ENCODE measurements at places on chromosomes 2 and 18.

GRCh38 chr2:112841295-112842044 lies 4.9 kb upstream of the IL1B start:
- no peak for DNase-seq

- DNase-seq: no peak
Measured at GRCh38 chr2:231951452-231952035, 10.0 kb upstream of the DIS3L2 start.

DNA sequence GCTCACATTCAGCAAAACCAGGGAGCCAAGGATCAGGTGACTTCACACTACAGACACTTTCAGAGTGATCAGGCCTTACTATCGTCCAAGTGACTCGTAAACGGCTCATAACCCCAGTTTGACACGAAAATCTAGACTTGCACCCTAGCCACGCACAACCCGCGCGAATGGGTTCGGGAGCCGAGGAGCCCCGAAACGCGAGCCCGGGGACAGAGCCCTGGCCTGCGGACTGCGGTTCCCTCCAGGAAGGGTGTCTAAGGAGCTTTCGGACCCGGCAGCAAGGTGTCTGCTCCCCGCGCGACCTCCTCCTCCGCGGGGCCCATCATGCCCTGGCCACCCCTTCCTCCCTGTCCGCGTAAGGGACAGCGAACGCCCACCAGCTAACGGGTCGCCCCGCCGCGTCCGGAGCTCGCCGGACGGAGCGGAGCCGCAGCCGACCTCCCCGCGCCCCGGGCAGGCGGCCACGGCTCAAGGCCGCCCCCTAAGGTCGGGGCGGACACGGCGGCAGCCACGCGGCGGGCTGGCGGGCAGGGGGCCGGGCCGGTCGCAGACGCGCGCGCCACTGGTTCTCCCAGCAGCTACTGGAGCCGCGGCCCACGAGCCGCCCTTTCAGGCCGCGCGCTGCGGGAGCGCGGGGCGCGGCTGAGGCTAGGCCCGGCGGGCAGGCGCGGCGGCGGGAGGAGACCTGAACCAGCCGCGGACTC lies 575 bp downstream of the ATL2 start:
- DNase-seq: peak; percentile 63

- no peak for DNase-seq
Measured at GRCh38 chr2:158042245-158042644, 59.4 kb upstream of the UPP2 start.

DNA sequence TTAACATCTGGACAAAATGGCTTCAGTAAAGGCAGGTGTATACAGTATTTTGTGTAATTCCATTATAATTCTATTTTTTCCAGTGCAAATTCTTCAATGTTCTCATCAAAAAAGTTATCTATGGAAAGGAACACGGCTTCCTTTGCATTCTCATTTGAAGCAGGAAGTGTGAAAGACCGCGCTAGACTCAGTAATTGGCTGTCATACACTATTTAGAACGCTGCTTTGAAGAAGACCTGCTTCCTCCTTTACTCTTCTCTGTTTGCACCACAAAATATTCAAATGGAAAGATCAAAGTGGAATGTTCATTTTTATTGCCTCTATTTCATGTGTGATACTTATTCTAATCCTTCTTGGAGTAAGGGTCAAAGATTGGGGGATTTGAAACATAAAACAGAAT lies 883.7 kb downstream of the TSN start:
- no peak for DNase-seq

- DNase-seq: no peak
Measured at GRCh38 chr18:51279367-51279984, 82.0 kb upstream of the MEX3C start.

DNA sequence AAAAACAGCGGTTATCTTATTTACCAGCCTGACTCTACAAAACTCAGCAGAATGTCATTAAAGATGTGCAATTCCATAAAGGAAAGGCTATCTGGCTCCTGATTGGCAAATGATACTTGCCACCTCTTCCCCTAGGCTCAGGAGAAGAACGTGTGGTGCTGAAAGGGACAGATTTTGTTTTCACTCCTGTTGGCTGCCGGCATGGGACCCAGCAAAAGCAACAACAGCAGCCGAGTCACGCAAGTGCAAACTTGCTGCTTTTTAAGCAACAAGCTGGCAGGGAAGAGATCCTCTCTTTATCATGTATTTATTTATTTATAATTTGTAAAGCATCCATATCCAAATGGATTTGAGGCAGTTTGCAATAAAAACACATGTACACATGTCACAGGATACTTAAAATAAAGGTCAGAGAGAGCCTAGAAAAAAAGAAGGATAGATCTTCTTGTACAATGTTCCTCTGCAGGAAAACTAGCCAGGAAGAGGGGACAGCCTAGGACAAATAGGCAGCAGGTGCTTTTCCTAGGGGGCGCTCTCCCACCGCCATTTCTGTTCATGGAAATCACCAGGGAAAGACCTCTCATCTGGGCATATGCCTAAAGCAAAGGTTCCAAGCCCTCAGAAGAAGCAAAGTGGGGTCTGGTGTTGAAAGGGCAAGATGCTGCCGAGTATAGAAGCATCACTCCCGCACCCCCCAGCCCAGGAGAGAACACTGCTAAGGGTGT lies 799.3 kb downstream of the BCL11A start:
- DNase-seq: no peak

DNA sequence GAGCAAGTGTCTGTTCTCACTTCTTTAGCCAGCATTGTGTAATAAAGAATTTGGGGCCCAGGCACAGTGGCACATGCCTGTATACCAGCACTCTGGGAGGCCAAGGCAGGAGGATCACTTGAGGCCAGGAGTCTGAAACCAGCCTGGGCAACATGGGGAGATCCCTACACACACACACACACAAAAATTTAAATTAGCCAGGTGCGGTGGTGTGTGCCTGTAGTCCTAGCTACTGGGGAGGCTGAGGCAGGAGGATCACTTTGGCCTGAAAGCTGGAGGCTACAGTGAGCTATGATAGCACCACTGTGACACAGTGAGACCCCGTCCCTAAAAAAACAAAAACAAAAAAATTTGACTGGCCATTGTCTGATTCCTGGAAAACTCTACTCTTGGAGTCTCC lies 8.3 kb downstream of the REV1 start:
- DNase-seq: no peak

GRCh38 chr18:21741562-21742314 lies 1.1 kb downstream of the MIB1 start:
- no peak for DNase-seq

GRCh38 chr2:226983895-226984749 lies 148.3 kb downstream of the RHBDD1 start:
- no peak for DNase-seq

GRCh38 chr2:67015681-67016080 lies 381.5 kb upstream of the ETAA1 start:
- no peak for DNase-seq

DNA sequence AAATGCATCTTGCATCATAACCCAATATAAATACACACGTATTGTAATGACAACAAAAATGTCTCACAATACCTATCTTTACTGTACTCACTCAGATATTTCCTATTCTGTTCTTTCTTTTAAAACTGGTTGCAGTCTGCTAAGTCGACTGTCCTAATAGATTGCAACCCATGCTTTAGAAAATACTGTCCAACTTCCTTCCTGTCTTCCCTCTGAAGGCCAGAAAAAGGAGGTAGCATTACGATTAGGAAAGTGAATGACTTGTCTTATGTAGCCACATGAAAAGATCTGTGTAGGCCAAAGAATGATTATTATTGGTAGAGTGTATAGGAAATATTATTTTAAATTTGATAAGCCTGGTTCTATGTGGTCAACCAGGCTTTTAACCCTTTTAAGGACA lies 134.1 kb downstream of the FAM210A start:
- DNase-seq: no peak

DNA sequence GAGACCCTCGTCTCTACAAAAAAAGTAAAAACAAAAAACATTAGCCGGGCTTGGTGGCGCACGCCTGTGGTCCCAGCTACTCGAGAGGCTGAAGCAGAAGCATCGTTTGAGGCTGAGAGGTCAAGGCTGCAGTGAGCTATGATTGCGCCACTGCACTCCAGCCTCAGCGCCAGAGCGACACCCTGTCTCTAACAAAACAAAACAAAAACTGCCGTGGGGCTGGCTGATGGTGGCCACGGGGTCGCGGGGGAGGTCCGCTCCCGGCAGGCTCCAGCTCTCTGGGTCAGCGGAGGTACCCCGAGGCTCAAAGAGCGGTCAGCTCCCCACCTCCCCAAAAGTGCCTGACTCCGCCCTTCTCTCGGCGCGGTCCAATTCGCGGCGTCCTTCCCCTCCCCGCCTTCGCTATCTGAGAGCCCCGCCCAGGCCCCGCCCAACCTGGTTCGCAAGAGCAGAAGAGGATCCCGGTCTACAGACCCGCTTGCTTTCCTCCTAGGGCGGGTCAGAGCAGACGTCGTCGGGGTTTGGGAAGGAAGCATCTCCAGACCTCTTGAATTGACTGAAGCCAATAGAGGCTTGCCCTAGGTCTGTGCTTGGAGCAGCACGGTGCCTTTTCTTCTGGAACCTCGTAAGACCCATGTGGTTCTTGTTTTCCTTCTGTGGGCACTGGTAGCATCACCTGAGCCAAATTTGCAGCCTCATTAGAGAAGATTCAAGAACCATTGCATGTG lies 7.8 kb downstream of the RAX start:
- DNase-seq: no peak

DNA sequence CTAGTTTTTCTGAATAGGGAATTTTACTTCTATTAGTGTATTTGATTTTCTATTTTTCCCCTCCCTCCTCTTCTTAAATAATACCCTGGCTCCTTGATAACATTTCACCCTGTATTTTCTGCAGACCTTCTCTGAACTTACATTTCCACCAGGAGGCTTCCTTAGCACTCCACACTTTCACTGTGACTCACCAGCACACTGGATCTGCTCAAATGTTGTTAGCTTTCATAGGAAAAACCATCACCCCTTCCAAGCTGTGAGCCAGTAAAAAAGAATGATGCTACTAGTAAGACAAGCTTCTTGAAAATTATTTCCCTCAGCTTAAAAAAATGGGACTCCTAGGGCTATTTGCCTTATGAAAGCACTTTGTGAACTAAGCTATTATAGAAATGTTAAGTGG lies 16.1 kb downstream of the SUPT7L start:
- no peak for DNase-seq

GRCh38 chr2:42361728-42362283 lies 789 bp upstream of the COX7A2L start:
- no peak for DNase-seq

DNA sequence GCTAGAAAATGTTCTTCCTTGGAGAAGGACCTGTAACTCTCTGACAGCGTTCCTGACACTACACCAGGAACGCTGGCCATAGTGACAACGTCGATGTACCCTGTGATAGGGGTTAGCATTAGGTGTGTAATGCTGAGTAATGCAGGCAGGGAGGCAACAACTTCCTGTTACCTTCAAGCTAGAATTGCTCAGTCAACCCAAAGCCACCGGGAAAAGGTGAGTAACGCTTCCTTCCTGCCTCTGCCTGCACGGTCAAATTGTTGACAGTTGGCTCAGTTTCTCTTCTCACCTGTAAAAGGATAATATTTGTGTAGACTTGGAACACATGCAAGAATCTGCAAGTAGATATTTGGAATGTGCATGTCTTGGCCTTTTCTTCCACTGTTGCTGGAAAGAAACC lies 12.7 kb downstream of the FAM110C start:
- no peak for DNase-seq

- no peak for DNase-seq
Measured at GRCh38 chr18:25735459-25735858, 355.0 kb downstream of the SS18 start.

DNA sequence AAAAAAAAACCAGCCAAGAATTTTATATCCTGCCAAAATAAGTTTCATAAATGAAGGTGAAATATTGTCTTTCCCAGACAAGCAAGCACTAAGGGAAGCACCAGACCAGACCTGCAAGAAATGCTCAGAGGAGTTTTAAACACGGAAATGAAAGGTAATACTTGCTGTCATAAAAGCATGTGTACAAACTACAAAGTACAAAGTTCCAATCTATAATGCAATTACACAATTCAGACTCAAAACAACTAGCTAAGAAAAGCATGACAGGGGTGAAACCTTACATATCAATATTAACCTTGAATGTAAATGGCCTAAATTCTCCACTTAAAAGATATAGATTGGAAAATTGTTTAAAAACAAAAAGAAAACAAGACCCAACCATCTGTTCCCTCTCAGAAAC lies 45.0 kb upstream of the ASXL3 start:
- DNase-seq: no peak

DNA sequence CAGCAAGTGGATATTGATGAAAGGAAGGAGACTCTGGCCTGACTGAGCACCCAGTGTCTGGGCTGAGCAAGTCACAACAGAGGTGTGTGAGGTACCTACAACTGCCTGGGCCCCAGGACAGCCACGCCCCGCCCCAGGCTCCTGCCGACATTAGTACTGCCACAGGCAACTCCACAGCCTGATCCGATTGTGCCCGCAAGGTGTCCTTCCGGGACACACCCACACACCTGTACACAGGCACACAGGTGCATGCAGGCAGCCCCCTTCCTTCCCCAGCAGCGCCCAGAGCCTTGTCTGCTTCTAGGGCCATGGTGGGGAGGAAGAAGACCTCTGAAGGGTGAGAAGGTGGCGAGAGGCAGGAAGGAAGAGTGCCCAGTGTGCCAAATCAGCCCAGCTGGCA lies 83.6 kb downstream of the TNS1 start:
- DNase-seq: no peak

- DNase-seq: no peak
Measured at GRCh38 chr18:56451188-56451587, 187.2 kb downstream of the TXNL1 start.

DNA sequence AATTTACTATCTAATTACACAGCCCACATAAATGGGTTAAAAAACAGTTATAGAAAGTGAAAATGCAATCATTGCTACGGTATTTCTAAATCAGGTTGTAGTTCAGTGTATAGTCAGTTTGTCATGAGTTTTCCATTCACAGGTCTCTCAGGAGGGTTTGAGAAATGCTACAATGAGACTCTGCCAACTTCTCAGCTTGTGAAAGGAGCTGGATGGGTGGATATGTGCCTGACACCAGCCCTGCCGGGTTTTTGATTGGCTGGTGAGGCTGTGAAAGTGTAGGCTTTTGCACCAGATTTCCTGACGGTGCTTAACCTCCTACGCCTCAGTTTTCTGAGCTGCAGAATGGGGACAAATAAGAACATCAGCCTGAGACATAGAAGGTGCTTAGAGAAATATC lies 102.6 kb upstream of the SMIM21 start:
- DNase-seq: no peak

GRCh38 chr18:68847219-68847837 lies 49.4 kb downstream of the CCDC102B start:
- DNase-seq: no peak

DNA sequence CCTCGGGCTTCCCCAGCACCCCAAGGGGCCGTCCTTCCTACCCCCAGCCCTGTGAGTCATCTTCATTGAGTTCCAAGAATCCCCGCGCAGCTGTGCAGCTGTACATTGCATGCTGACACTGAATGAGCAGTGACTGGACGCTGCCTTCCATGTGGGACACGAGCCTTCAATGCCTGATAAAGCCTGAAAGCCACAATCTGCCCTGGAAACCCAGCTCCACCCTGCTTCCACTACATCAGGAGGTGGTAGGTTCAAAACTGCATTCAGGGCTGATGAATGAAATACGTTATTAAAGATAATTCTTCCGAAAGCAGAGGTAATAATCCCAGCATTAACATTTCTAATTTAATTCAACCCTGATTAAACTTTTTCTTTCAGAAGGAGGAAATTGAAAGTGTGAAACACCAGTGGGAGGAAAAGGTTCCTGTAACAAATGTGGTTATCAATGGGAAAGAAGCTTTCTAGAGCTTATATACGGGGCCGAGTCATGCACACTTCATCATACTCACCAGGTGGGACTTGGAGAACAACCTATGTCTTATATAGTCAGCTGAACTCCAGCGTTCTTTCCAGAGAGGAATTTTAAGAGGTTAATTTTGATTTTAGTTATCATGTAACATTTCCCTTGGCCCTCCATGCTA lies 360.1 kb downstream of the LPIN1 start:
- peak; percentile 62 for DNase-seq
